Activated T-helper 1 cell treated with anti-CD3 and anti-CD28 coated beads, Interleukin-12 subunit alpha, Interleukin-12 subunit beta, Interleukin-2, Interleukin-4 antibody, amounts not matched to agents 30 ng/mL and 10 ng/mL and 1 ng/mL, durations not matched to agents 14 hours and 24 hours and 36 hours (primary cell): ENCODE measurements at places on chromosomes 5 and 9. TPM values are rescaled to one million over a fixed set of nuclear protein-coding genes. Genes with fewer than 3 reads are reported as not detected.

- H3K4me3 ChIP-seq = no peak overlapping the region
- peaks cover 13% of the 10 kb centered on the region for H3K4me1 ChIP-seq
- H3K27ac ChIP-seq = no peak overlapping the region
- H3K27me3 ChIP-seq = peaks cover 18% of the 10 kb centered on the region
- no peaks in the 10 kb centered on the region for H3K36me3 ChIP-seq
Observed at GRCh38 chr5:134051305-134051704, 46.5 kb upstream of the VDAC1 start.

- no peaks in the 10 kb centered on the region for H3K27me3 ChIP-seq
- H3K4me1 ChIP-seq = peaks cover 34% of the 10 kb centered on the region
- H3K4me3 ChIP-seq = peak overlapping the region; percentile 89
- DNase-seq = no peak
- peak overlapping the region; percentile 83 for H3K27ac ChIP-seq
- H3K36me3 ChIP-seq = peaks cover 17% of the 10 kb centered on the region
Observed at GRCh38 chr9:111663301-111663823, 2.0 kb downstream of the GNG10 start.

DNA sequence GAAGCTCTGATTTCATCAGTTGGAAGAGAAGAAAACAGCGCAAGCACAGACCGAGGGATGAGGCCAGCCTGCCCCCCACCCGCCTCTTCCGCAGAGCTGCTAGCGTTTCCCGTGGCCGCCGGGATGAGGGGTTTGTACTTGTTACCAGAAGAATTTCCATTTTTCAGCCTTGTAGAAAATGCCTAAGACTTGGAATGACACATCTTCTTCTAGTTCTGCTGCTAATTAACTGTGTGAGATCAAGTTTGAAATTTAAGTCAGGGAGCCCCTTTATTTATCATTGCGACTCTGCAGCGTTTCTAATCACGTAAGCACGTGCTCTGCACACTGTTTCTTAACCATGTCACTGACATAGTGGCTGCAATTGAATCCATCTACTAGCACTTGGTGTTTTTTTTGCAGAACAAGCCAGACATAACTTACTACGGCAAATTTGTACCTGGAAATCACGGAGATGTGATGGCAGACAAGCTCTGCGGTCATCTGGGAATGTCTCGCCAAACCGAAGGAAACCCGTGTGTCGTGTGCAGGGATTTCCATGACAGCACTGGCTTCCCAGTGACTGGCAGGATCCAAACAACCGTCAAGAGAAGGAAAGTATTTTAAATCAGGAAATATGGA is 41.8 kb upstream of the ROR2 start:
- no peak overlapping the region for H3K27ac ChIP-seq
- H3K4me1 ChIP-seq = no peaks in the 10 kb centered on the region
- no peak for DNase-seq
- H3K36me3 ChIP-seq = no peaks in the 10 kb centered on the region
- peaks cover 30% of the 10 kb centered on the region for H3K27me3 ChIP-seq

GRCh38 chr5:142922223-142922952 is 152.2 kb downstream of the ARHGAP26 start:
- H3K4me1 ChIP-seq = peaks cover 49% of the 10 kb centered on the region
- no peak overlapping the region for H3K27ac ChIP-seq
- no peak overlapping the region for H3K4me3 ChIP-seq
- H3K27me3 ChIP-seq = no peaks in the 10 kb centered on the region
- DNase-seq = no peak

- peak overlapping the region; percentile 88 for H3K4me3 ChIP-seq
- peaks cover 33% of the 10 kb centered on the region for H3K36me3 ChIP-seq
- peaks cover 63% of the 10 kb centered on the region for H3K4me1 ChIP-seq
- no peak for DNase-seq
- peak overlapping the region; percentile 99 for H3K27ac ChIP-seq
- H3K27me3 ChIP-seq = no peaks in the 10 kb centered on the region
Observed at GRCh38 chr5:111511174-111511830, 1.0 kb downstream of the STARD4 start.

- no peak overlapping the region for H3K27ac ChIP-seq
- no peak for DNase-seq
- H3K36me3 ChIP-seq = no peaks in the 10 kb centered on the region
- H3K4me1 ChIP-seq = no peaks in the 10 kb centered on the region
Observed at GRCh38 chr9:126093771-126094170, 232.9 kb upstream of the MVB12B start.

GRCh38 chr5:66889524-66889923 is 293.3 kb downstream of the MAST4 start:
- H3K27ac ChIP-seq = no peak overlapping the region
- no peak overlapping the region for H3K4me3 ChIP-seq
- peaks cover 2% of the 10 kb centered on the region for H3K27me3 ChIP-seq

GRCh38 chr5:72949481-72949880 is 6.4 kb upstream of the FCHO2 start:
- peaks cover 32% of the 10 kb centered on the region for H3K27me3 ChIP-seq
- no peak for DNase-seq
- H3K27ac ChIP-seq = no peak overlapping the region

DNA sequence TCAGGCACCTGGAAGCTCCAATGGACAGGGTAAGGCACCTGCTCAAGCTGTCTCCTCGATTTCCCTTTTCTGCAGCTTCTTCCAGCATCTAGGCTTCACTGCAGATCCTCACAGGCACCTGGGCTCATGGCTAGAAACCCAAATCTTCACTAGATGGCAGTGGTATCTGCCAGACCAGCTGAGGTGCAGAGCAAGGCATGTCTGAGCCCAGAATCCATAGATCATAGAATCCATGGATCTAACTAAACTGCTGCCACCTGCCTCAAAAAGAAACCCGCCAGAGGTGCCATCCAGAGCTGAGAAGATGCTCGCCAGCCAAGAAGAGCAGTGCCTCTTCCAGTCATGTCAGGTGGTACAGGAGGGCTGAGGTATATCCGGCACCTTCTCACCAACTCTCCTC is 6.9 kb downstream of the SHC3 start:
- H3K27me3 ChIP-seq = peaks cover 37% of the 10 kb centered on the region
- H3K4me1 ChIP-seq = no peaks in the 10 kb centered on the region
- H3K36me3 ChIP-seq = no peaks in the 10 kb centered on the region
- no peak overlapping the region for H3K27ac ChIP-seq
- DNase-seq = no peak
- H3K4me3 ChIP-seq = no peak overlapping the region

- no peak overlapping the region for H3K27ac ChIP-seq
- no peak overlapping the region for H3K4me3 ChIP-seq
- no peaks in the 10 kb centered on the region for H3K36me3 ChIP-seq
- no peak for DNase-seq
Observed at GRCh38 chr9:100602342-100602801, 24.5 kb downstream of the CAVIN4 start.

GRCh38 chr5:172544371-172545095 is 90.2 kb upstream of the SH3PXD2B start:
- no peak overlapping the region for H3K4me3 ChIP-seq
- DNase-seq = no peak
- H3K36me3 ChIP-seq = no peaks in the 10 kb centered on the region
- H3K27ac ChIP-seq = no peak overlapping the region
- peaks cover 5% of the 10 kb centered on the region for H3K27me3 ChIP-seq
- H3K4me1 ChIP-seq = no peaks in the 10 kb centered on the region

GRCh38 chr5:151115272-151115905 is 34.6 kb upstream of the TNIP1 start:
- H3K4me1 ChIP-seq = peaks cover 5% of the 10 kb centered on the region
- peak; percentile 40 for DNase-seq
- H3K27ac ChIP-seq = no peak overlapping the region
- no peaks in the 10 kb centered on the region for H3K27me3 ChIP-seq
- H3K4me3 ChIP-seq = no peak overlapping the region
- H3K36me3 ChIP-seq = peaks cover 31% of the 10 kb centered on the region

DNA sequence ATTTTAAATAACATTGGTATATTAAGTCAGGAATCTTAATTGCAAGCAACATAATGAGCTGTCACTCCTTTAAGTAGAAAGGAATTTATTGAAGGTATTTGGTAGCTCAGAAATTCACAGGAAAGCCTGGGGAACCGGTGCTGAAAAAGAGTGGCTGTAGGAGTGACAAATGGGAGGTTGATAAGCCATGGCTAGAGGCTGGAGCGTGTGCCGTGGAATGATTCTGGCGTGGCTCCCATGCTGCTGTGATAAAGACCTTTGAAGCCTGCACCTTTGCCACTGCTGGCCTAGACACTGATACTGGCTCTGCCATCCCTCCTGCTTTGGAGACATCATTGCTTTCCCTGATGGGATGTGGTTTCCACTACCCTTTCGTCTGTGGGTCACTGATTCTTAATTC is 65.7 kb upstream of the ATG10 start:
- peaks cover 2% of the 10 kb centered on the region for H3K27me3 ChIP-seq
- no peak overlapping the region for H3K4me3 ChIP-seq
- no peak for DNase-seq
- H3K4me1 ChIP-seq = no peaks in the 10 kb centered on the region

- H3K36me3 ChIP-seq = no peaks in the 10 kb centered on the region
- no peak overlapping the region for H3K4me3 ChIP-seq
- no peak overlapping the region for H3K27ac ChIP-seq
Observed at GRCh38 chr5:27241564-27242257, 203.3 kb upstream of the CDH9 start.

DNA sequence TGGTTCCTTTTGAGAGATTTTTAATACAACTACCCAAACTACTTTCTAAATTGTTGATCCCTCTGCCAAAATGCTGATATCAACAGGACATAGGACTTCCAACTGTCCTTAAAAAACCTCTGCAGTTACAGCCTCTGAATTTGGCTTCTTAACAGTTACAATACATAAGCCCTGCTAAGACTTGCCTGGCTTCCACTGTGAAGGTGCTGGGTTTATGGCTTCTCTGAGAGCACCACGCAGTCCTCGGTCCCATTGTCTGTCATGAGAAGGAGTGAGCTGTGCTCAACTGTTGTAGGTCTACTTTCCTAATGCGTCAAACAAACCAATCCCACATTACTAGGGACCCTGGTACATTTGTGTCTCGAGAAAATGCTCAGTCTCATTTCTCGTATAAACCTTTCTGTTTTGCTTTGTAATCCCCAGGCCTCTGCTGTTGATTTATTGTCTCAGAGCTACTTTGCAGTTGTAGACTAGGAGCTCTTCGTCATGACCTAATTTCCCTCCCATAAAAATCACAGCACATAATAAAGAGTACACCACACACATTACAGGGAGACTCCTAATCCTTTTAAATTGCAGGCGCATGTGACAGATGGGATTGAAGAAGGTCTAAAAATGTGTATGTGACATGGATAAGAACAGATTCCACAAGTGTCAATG is 274.9 kb downstream of the NR3C1 start:
- H3K27me3 ChIP-seq = no peaks in the 10 kb centered on the region
- H3K4me3 ChIP-seq = no peak overlapping the region
- no peak overlapping the region for H3K27ac ChIP-seq
- H3K4me1 ChIP-seq = peaks cover 21% of the 10 kb centered on the region
- DNase-seq = no peak
- H3K36me3 ChIP-seq = peaks cover 12% of the 10 kb centered on the region

- no peaks in the 10 kb centered on the region for H3K36me3 ChIP-seq
- H3K4me1 ChIP-seq = peaks cover 16% of the 10 kb centered on the region
- DNase-seq = no peak
- H3K27me3 ChIP-seq = peaks cover 30% of the 10 kb centered on the region
- peak overlapping the region; percentile 72 for H3K27ac ChIP-seq
Observed at GRCh38 chr5:172284611-172284980, 1.0 kb upstream of the UBTD2 start.

GRCh38 chr5:100616981-100617380 is 81.8 kb downstream of the FAM174A start:
- no peak for DNase-seq
- H3K4me1 ChIP-seq = no peaks in the 10 kb centered on the region
- H3K27ac ChIP-seq = no peak overlapping the region

DNA sequence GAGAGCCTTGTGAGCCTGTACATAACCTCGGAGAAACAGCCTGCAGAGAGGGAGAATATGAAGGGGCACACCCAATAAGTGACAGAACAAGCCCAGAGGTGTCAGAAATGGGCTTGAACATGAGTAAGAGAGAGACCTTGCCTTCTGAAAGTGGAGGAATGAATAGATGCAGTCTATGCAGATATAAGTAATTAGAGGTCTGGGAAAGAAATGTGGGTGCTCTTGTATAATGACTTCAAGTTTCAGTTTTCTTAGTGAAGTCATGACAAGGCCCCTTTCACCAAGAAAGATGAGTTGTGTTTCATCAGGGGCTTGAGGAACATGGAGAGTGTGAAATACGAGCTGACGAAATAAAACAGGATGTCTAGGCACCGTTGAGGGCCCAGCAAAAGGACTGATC is 15.1 kb downstream of the GRAMD2B start:
- H3K4me3 ChIP-seq = no peak overlapping the region
- H3K27me3 ChIP-seq = no peaks in the 10 kb centered on the region
- DNase-seq = no peak

GRCh38 chr9:83652433-83652832 is 29.5 kb downstream of the IDNK start:
- H3K36me3 ChIP-seq = peaks cover 27% of the 10 kb centered on the region
- H3K27me3 ChIP-seq = no peaks in the 10 kb centered on the region
- no peak for DNase-seq
- H3K4me3 ChIP-seq = no peak overlapping the region

DNA sequence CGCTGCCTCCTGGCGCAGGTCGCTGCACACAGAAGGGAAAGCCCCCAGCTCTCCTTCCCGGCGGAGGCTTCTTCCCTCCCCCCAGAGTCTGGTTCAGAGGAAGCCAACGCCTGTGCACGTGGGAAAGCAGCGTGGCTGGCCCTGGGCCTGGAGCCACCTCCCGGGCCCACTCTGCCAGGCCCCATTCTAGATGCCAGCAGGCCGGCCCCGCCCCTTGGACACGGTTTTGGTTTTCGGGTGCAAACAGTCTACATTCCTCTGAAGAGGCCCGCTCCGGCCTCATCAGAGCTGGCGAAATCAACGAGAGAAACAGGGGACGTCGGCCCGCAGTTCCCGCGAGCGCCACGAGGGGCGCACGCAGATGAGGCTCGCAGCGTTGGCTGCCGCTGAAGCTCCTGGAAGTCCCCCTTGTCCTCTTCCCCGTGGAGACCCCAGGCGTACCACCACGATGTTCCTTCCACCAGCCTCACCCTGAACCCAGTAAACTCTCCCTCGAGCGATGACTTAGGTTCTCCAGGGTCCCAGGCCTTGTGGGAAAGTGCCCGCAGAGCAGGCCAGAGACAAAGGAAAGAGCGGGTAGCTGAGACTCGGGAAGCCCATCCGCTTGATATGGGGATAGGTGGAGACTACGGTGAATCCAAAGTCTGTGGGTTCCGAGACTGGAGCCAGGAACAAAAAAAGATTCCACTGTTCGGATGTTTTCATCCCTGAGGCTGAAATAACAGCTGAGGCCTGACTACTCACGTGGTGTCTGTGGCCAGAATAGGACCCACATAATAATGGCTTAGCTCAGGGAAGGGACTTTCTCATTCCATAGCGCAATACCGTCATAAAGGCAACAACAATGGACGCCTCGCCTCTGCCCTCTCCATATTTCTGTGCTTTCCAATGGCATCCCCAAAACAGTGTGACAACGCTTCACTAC is 64.2 kb downstream of the KLF4 start:
- no peaks in the 10 kb centered on the region for H3K36me3 ChIP-seq
- H3K4me3 ChIP-seq = no peak overlapping the region
- H3K27me3 ChIP-seq = peaks cover 4% of the 10 kb centered on the region

GLDC gene
- 1.4 and 1.8 TPM in 2 replicates for total RNA-seq

CDH9 gene
- not detected in 2 replicates for total RNA-seq

PTCH1 gene
- total RNA-seq = 9.9 and 11.5 TPM in 2 replicates

FOXD4L6 gene
- total RNA-seq = 0.16 TPM in 1 of 2 replicates, not detected in the other

HBEGF gene
- 28.5 and 28.9 TPM in 2 replicates for total RNA-seq

C5orf52 gene
- 0.39 TPM in 1 of 2 replicates, not detected in the other for total RNA-seq

SLC6A19 gene
- not detected in 2 replicates for total RNA-seq

SLC22A5 gene
- 4.3 and 6.2 TPM in 2 replicates for total RNA-seq

STKLD1 gene
- total RNA-seq = 0.64 and 1.5 TPM in 2 replicates

CREB3 gene
- 32.1 and 32.6 TPM in 2 replicates for total RNA-seq

TAF11L9 gene
- total RNA-seq = not detected in 2 replicates

ACOT12 gene
- total RNA-seq = not detected in 2 replicates

PIP5K1B gene
- 77.4 and 78.5 TPM in 2 replicates for total RNA-seq

ADAMTS6 gene
- total RNA-seq = 0.86 and 1.3 TPM in 2 replicates

IFNA13 gene
- total RNA-seq = not detected in 2 replicates

ZDHHC11B gene
- not detected in 2 replicates for total RNA-seq
